Stimulated activated naive CD4-positive, alpha-beta T cell (primary cell): ENCODE measurements at places on chromosomes 5 and 9.

DNA sequence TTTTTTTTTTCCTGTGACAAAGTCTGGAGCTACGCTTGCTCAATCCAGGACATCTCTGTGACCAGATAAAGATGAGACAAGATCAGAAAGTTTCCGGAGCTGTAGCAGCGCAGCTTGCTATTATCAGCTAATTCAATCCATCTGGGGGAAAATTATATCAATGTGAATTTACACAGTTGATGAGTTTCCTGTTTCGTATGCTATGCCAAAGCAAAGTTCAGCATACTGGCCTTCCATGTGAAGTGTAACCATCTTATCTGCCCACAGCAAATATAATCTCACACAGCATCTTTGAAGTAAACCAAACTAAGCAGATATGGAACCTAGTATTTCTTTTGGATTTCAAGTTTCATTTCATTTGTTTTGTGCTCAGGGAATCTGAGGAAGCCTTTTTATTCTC is 1767.7 kb downstream of the EFNA5 start:
- no peak for DNase-seq

DNA sequence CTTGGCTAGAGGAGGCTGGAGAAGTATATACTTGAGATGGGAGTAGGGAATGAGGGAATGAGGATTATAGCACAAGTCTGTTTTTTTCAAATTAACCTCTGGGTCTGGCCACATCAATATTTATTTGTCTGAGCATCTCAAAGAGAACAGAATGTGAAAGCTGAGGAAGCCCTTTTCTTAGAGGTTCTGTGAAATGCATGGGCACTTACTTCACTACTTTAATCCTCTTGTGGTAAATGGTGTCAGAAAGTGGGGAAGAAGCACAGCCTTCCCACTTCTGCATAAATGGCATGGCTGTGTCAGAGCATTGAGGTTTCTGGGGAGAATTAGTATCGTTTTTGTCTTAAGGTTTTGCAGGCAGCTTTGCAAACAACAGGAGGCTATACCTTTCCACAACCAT is 48.6 kb downstream of the SPATA31D1 start:
- no peak for DNase-seq

DNA sequence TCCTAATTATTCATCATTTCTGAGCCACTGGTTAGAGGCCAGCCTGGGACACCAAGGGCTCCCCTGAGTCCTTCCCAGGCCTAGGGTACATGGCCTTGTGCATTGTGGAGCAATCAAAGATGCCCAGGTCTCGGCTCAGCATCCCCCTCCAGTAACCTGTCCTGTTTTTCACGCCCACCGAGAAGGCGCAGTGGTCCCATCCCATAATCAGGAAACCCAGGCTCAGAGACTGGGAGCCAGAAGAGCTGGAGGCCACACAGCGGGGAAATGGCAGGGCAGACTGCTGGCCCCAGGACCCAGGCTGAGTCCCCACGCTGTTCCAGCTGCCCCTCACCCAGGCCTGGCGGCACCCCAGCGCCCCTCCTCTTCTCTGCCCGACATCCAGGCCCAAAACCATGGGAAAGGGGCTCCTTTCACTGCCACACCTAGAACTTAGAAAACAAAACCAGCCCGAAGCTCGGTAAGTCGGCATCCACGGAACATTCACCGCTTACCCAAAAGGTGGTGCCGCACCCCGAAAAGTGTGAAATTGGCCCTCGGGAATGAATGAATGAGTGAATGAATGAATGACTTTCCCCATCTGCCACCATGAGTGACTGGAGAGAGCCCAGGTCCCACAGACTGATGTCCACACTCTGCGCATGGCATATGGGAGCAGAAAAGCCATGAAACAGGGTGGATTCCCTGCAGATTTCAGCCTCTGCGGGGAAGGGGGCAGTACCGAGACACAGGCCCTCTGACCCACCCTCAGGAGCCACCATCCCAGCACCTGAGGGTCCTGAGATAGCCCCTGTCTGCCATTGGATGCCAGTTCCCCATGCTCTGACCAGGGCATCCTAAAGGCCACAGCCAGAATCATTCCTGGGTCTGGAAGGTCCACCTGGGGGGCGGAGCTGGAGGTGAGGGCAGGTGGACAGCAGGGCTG is 132.5 kb downstream of the OLFM1 start:
- no peak for DNase-seq

GRCh38 chr5:112005623-112005930 is 248.6 kb upstream of the NREP start:
- no peak for DNase-seq

- no peak for DNase-seq
These were observed 224.8 kb downstream of the PSAT1 start for GRCh38 chr9:78521680-78522079.

DNA sequence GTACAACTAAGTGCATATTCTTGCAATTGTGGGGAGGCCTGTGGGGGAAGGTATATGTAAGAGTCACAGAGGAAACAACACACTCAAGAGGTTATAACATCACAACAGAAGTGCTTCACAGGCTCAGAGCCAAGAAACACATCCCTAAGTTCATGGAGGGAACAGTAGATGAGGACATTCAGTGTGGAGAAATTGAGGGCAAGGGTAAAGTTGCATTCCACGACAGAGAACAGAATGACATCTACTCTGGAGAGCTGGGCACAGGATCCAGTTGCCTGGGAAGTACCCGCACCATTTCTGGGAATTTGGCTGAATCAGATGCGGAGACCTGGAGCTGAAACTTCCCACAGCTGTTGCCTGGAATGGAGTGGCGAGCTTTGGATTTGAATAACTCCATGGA is 197.2 kb downstream of the NXNL2 start:
- DNase-seq: no peak

GRCh38 chr5:83787631-83788030 is 67.0 kb upstream of the HAPLN1 start:
- DNase-seq: no peak

DNA sequence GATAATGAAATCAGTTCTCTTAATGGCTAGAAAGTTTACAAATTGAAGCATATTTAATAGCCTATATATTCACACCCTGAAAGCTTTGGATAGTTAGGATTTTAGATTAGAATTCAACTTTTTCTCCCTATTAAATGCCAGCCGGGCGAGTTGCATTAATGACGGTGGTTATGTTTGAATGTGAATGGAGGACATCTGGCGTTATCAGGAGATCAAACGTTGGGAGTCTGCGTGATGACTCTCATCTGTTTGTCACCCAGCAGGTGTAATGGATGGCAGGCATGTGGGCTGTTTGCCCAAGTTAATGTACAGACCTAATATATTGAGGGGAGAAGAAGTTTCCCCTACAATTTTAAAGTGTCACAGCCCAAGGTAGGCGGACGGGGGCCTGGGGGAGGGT is 1227.7 kb upstream of the WWC1 start:
- no peak for DNase-seq

DNA sequence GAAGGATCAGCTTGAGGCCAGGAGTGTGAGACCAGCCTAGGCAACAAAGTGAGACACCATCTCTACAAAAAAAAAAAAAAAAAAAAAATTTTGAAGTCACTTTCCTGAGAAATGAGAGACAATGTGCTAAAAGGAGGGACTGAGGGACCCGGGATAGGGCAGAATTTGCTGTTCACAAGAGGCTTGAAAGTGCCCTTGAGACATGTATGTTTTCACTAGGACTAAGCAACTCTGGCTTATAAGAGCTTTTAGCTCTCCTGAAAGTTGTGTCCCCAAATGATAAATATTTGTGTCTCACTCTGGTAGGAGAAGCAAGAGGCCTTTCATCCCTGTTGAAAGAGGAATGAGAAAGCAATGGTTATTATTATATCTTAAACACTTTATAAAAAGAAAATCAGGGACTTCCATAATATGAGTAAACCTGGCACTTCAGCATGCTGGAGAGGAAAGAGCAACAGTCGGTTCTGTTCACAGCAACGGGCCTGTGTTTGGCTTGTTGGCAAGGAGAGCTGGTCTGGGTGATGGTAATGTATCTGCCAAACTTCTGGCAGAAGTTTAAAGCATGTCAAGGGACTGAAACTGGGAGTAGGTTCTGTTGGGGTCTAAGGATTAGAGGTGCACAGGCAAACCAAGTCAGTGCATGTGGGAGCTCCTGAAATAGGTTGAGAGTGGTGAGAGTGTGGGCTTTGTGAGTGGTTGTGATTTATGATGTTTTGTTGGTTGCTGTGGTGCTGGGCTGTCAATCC is 32.2 kb downstream of the ENTREP1 start:
- no peak for DNase-seq

GRCh38 chr9:123343443-123344191 is 12.4 kb upstream of the CRB2 start:
- no peak for DNase-seq

- DNase-seq: no peak
These were observed 96.7 kb upstream of the SEMA6A start for GRCh38 chr5:116671211-116671736.

- DNase-seq: no peak
These were observed 146.4 kb downstream of the SGCD start for GRCh38 chr5:156473269-156473908.

DNA sequence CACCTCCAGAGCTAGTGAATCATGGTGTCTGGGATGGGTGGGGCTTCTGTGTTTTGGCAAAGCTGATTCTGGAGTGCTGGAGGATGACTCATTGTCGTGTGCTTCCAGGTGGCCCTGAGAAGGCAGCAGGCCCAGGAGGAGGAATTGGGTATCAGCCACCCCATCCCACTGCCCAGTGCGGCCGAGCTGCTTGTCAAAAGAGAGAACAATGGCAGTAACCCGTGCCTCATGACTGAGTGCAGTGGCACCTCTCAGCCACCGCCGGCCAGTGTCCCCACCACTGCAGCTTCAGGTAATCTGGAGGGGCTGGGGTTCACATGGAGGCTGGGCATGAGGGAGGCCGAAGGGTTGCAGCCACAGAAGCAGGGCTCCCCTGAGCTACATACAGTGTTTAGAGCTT is 5.4 kb downstream of the DMRT1 start:
- DNase-seq: no peak

DNA sequence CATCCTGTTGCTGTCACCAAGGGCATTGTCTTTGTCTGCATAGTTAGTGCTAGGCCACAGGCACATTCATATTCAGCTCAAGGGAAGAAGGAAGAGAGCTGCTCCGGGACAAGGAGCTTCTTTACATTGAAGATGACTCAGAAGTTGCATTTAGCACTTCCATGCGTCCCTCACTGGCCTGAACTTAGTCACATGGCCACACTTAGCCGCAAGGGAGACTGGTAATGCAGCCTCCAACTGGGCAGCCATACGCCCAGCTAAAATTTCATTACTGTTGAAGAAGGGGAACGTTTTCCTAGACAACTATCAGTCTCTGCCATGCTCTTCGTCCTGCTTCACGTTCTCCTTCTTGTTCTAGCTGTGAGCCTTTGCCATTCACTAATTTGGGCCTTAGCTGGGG is 20.0 kb downstream of the ACTL7B start:
- DNase-seq: no peak

DNA sequence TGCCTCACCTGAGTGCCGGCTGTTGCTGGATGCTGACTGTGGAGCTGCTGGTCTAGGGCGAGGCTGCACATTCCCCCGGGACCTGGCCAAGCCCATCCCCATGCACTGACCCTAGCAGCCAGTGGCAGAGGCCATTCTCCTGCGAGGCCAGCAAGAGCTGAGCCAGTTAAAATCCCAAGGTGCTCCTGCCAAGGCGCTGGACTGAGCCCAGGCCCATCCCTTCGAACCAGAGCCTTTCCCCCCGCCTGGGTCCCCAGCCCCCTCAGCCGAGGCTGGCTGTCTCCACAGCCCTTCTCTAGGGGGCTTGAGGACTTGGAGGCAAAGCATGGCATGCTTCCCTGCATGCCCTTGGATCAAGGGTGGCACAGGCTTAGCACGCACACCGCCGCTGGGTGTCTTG is 1.6 kb downstream of the ADAMTSL2 start:
- DNase-seq: no peak

DNA sequence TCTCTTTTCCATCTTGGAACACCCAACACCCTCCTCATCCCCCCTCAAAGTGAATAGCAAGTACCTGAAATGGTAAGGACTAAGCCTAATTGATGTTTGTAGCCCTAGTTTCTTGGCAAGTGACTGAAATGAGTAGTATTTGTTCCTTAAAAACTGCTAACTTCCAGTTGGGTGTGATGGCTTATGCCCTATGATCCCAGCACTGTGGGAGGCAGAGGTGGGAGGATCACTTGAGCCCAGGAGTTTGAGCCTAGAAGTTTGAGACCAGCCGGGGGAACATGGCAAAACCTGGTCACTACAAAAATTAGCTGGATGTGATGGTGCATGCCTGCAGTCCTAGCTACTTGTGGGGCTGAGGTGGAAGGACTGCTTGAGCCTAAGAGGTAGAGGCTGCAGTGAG is 44.1 kb downstream of the ZFR start:
- no peak for DNase-seq

DNA sequence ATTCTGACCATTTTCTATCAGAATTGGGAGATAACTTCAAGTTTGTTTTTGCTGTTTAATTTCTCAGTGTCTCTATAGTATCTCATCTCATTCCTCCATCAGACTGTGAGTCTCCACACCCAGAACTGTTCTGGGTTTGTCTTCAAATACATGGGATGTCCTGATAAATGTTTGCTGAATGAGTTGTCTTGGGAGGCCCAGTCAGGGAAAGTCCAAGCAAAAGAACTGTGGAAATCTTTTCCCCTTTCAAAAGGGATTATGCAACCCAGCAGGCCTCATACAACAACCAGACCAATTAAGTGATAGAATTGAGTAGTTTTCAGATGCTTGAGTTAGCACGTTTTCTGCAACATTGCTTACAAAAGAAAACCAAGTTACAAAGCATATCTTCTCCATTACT is 324.4 kb downstream of the BRINP1 start:
- no peak for DNase-seq

GRCh38 chr5:150561571-150562275 is 53.8 kb downstream of the NDST1 start:
- no peak for DNase-seq

- DNase-seq: no peak
These were observed 619.4 kb downstream of the PDE4D start for GRCh38 chr5:59274106-59274636.

- DNase-seq: no peak
These were observed 859 bp upstream of the GRIA1 start for GRCh38 chr5:153489611-153490010.

DNA sequence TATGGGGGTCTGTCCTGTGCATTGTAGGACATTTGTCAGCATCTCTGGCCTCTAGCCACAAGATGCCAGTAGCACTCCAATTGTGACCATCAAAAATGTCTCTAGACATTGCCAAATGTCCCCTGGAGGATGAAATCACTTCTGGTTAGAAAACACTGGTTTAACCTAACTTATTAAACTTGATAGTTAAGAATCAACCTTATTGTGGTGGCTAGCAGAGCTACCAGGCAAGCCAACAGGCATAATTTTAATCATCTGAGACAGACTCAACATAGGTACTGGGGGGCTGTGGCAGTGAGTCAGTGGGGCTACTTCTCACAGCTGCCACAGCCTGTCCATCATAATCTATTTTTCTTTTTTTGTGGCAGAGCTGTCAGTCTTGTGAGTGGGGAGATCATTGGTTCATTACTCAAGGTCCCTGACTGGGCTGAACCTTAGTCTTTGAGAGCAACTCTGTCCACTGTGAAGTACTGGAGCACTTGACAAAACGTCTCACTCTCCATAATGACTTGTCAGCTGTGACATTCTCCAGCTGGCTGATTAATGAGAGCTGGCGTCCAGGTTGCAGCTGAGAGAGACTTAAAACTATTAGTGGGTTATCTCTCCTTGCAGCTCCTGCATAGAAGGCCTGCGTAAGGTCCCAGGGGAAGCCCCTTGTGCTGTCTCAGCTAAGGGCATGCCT is 107.9 kb downstream of the DCP2 start:
- DNase-seq: no peak
